Femur (tissue), 1 donor: ENCODE measurements at places on chromosomes 4 and X.

GRCh38 chr4:35189988-35190613, 1054.2 kb downstream of the ARAP2 start:
- DNase-seq = no peak

- no peak for DNase-seq
Observed at GRCh38 chr4:44777115-44777514, 50.8 kb upstream of the GNPDA2 start.

GRCh38 chr4:43238585-43238984, 346.1 kb downstream of the GRXCR1 start:
- no peak for DNase-seq

- DNase-seq = no peak
Observed at GRCh38 chrX:50736656-50737055, 77.3 kb downstream of the SHROOM4 start.

GRCh38 chr4:168642591-168642990, 145.7 kb downstream of the PALLD start:
- no peak for DNase-seq

GRCh38 chr4:173074501-173074946, 94.1 kb upstream of the GALNT7 start:
- DNase-seq = peak; percentile 22

- DNase-seq = no peak
Observed at GRCh38 chr4:153976954-153977353, 188.1 kb upstream of the SFRP2 start.

DNA sequence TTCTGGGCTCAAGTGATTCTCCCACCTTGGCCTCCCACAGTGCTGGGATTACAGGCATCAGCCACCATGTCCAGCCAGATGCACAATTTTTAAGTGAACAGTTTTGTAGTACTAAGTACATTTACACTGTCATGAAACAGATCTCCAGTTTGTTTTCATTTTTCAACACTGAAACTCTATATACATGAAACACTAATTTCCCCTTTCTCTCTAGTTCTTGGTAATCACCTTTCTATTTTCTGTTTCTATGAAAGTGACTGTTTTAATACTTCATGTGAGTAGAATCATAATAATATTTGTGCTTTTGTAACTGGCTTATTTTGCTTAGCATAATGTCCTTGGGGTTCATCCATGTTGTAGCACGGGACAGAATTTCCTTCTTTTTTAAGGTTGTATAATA, 237.4 kb downstream of the CAMK2D start:
- DNase-seq = no peak

GRCh38 chrX:116493271-116493670, 30.5 kb upstream of the CT83 start:
- DNase-seq = no peak

DNA sequence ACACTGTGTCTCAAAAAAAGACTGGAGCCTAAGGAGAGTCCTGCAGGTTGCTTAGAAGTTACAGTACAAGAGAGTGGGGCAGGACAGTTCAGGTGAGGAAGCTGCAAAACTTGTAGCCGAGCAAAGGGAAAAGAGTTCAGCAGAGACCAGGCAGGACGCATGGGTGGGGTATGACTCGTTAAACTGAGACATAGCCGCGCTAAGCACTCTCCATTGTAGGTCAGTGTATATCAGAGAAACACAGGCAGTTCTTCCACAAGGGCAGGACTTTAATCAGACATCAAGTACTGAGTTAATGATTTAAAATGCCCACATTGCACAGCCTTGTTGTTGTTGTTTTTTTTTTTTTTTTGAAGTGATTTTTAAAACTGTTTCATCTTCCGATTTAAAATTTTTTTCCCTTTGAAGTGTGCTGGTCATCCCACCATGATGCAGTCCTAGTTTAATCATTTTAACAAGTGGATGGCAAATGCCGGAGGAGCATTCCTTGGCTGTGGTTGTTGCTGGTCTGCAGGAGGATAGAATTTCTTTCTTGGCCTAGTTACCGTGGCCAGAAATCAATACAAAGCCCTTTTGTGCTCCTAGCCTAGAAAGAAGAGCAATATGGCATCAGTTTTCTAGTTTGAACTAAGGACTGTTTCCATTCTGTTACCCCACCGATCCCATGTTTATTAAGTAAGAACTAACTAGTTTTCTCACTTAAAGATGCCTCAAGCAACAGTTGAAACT, 10.3 kb downstream of the LAP3 start:
- no peak for DNase-seq
